Naive thymus-derived CD4-positive, alpha-beta T cell (primary cell): ENCODE measurements at places on chromosomes 12 and 14.

GRCh38 chr12:79959484-79959883, 24.6 kb upstream of the PPP1R12A start:
- DNase-seq: no peak

- no peak for DNase-seq
Observed at GRCh38 chr12:47883663-47884195, 21.1 kb downstream of the VDR start.

GRCh38 chr14:56159066-56159465, 40.9 kb downstream of the PELI2 start:
- DNase-seq: no peak

DNA sequence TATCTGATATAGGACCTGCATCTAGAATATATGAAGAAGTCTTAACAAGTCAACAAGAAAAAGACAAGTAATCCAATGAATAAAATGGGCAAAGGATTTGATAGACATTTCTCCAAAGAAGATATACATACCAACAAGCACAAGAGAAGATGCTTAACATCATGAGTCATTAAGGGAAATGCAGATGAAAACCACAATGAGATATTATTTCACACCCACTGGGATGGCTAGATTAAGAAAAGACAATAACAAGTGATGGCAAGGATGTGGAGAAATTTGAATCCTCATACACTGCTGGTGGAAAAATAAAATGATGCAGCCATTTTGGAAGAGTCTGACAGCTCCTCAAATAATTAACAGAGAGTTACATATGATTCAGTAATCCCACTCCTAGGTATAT, 502.6 kb downstream of the FUT8 start:
- no peak for DNase-seq

DNA sequence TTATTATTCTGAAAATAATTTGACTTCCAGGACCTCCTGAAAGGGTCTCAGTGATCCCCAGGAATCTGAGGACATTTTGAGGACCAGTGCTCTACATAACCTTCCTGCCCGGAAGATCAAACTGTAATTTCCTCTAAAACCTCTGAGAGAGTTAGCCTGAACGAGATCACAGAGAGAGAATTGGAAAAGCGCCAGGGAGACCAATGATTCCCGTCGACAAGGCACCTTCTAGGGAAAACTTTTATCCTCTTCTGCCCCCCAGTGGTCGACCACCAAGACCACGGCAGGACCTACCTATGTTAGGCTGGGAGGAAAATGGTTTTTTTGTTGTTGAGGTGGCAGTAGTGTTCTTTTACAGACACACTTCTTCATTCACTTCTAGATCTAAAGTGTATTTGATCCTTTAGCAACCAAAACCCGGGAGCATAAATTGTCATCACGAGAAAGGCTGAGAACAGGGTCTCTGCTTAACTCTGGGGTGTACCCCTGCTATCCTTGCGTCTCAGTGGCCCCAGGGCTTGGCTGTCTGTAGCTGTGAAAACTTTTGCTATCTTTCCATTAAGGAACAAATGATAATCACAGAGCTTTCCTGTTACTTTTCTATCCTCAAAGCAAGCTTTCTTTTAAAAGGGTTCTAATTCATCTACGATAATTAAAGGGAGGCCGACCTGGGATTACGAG, 62.9 kb upstream of the NID2 start:
- DNase-seq: no peak

DNA sequence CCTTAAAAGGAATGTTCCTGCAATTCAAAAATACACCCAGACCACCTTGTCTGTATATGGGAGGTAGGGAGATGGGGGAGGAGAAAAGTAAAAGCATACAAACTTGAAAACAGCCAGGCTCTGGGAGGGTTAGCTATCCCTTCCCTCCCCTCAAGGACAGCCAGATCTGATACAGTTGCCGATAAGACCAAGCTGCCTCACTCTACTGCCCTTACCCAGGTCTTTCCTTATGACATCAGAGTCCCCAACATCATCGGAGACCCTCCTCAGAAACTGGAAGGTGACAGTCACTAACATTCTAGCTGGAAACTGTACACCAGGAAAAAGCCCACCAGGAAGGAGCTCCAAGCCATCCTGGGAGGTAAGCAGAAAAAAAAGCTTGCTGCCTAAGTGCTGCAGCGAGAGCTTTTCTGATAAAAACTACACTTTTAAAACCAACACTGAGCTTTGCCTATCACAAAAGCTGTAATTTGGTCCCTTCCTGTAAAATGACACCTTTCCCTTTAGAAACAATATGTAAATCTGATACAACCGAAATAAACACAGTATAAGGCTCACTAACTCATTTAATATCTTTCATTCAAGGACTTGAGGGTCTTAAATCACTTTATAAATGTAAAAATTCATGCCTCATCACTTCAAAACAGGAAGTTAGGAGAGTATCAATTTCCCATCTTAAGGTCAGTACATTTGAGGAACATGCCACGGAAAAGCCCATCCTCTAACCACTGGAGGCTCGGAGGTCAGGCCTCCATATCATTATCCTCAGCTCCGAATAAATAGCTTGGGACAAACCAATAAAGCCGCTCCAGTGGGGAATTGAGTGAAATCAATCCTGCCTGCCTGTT, 20.4 kb upstream of the PLEKHH1 start:
- no peak for DNase-seq

DNA sequence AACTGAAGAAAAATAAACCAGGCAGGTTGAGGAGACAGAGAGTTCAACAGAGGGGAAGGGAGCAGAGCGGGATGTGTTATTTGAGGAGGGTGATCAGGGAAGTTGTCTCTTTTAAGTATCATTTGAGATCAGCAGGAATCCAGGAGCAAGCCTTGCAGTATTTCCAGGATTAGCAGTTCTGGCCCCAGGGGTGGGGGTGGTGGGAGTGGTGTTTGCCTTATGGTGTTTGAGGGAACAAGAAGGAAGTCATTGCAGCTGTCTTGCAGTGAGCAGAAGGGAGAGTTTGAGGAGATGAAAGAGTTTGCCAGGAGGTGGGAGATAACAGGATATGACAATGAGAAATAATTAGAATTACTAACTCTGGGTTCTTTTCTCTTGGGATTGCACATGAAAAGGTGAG, 418.6 kb downstream of the NELL2 start:
- no peak for DNase-seq

DNA sequence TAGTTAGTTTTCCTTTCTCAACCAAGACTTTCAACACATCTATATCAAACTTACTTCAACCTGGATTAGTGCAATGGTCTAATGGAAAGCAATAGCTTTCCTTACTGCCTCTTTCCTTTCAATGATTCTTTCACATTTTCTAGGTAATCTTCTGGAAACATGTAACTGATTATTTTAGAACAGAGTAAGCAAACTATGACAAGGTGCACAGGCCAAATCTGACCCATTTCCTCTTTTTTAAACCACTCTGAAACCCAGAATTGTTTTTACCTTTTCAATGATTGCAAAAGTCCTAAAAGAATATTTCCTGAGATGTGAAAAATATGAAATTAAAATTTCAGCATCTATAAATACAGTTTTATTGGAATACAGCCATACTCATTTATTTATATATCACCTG, 81.6 kb upstream of the TMTC2 start:
- DNase-seq: no peak

DNA sequence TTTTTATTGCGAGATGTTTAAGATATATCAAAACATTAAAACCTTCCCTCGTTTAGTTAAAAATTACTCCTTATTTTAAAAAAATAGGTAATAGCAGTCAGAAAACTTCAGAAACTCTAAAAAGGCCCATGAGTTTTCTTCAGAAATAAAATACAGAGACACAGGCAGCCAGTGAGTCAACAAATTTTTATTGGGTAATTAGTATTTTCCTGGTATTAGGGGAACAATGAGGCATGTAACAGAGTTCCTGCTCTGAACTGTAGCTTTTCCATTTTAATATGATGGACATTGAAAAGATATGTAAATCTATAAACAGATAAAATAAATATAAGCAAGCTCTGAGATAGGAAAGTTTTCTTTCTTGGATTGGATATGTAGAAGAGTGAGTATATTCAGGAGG, 399 bp upstream of the ZNF705A start:
- no peak for DNase-seq

DNA sequence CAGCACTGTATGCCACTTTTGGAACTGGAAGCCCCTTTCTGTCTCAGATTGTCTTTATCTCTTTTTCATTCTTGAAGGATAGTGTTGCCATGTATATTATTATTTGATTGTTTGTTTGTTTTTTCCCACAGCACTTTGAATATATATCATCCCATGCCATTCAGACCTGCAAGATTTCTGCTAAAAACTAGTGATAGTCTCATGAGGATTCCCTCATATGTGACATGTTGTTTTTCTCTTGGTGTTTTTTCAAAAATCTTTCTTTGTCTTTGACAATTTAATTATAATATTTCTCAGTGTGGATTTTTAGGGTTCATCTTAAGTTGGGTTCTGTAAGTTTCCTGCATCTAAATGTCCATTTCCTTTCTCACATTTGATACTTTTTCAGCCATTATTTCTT, 36.8 kb upstream of the SCAF11 start:
- no peak for DNase-seq

DNA sequence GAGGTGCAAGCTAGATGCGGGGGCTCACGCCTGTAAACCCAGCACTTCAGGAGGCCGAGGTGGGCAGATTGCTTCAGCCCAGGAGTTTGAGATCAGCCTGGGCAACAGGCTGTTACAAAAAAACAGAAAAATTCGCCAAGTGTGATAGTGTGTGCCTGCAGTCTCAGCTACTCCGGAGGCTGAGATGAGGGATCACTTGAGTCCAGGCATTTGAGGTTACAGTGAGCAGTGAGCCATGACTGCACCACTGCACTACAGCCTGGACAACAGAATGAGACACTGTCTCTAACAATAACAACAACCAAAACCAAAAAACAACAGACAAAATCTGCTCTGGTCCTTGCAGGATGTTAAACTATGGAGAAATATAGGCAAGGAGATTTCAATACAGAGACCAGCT, 13.9 kb downstream of the BTBD7 start:
- no peak for DNase-seq

GRCh38 chr12:48988030-48988649, 10.0 kb downstream of the WNT1 start:
- peak; percentile 77 for DNase-seq

DNA sequence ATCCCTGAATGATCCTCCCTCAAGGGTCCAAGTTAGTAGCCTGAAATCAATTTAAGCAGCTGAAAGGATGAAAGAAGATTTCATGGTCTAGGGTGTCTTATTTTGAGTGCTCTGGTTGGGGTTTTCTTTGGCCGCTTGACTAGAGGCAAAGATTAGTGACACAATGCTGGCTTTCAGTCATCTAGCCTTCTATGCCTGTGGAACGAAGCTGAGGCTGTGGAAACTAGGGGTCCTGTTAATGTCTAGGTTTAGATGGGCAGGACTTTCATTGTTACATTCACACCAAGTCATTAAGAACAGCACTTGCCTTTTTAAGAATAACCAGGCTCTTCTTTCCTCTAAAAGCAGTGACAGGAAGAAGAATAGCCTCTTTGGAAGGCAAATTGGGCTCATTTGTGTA, 253.8 kb upstream of the E2F7 start:
- DNase-seq: no peak

DNA sequence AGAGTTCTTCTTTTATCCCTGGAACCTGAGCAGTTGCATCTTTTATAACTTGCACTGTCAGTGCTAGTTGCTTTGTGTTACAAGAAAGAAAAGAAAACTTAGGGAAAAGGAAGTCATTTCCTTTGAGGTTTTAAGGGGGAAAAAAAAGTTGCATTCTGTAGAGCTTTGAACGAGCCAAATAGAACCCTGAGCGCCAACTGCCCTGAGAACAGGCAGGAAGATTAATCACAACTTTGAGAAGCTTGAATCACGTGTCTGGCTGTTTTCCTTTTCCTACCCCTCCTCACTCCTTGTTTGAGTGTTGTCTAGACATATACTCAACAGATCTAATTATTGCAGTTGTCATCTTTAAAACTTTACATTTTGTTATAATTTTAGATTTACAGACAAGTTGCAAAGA, 12.5 kb downstream of the PCNX1 start:
- DNase-seq: no peak

- DNase-seq: no peak
Observed at GRCh38 chr14:100882026-100882967, 21.2 kb downstream of the RTL1 start.

GRCh38 chr12:22209422-22209821, 125.1 kb downstream of the ST8SIA1 start:
- no peak for DNase-seq

- no peak for DNase-seq
Observed at GRCh38 chr12:124737040-124737419, 126.6 kb downstream of the SCARB1 start.

GRCh38 chr12:132426349-132427173, 63.4 kb upstream of the FBRSL1 start:
- no peak for DNase-seq

GRCh38 chr14:104739546-104740516, 13.1 kb upstream of the SIVA1 start:
- DNase-seq: no peak

DNA sequence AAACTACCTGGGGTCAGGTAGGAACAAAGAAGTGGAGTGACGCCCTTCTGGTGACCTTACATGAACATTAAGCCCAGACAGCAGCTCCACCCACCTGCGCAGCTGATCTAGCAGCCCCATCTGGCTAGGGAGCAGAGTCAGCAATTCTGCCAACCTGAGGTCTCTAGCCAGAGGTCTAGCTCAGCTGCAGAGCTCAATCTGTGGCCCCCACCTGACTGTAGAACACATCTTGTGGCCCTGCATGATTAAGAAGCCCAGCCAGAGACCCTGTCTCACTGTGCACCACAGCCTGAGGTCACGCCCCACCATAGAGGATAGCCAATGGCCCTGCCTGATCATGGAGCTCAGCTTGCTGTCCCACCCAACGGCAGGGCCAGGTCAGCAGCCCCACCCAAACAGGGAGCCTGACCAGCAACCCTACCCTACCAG, 50.6 kb upstream of the HIGD1C start:
- no peak for DNase-seq

DNA sequence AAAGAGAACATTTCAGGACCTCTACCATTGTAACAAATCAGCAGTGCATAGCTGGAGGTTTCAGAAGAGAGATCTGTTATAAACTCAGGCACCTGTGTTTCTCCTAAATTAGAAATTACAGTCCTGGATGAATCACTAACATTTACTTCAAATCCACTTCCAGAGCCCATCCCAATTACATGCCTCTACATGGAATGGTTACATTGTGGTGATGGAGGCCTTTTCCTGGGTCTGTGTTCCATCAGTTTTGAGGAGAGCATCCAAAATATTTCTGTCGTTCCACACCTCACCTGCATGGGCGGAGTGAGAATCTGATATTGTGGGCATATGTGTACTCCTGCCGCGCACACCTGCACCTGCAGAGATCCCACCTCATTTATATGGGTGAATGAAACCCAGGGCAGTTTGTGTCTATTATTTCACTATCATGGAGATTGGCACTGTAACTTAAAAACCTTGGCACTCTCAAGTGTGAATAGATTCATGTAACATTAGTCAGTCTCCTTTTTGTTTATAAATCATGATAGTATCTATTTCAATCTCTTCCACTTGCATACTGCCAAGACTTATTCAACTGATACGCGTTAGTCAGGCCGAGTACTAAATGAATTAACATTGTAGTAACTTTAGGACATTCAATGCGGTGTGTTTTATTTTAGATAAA, 215.1 kb upstream of the FAR2 start:
- DNase-seq: no peak
